Heart left ventricle (tissue), 16 donors: ENCODE measurements at places on chromosomes 4 and X. TPM values are rescaled to one million over a fixed set of nuclear protein-coding genes. Genes with fewer than 3 reads are reported as not detected.

IGSF1 gene
- total RNA-seq: 1.1 TPM

GRCh38 chr4:171524903-171525302 lies 288.3 kb upstream of the GALNTL6 start:
- no peak for DNase-seq

- DNase-seq: no peak
Measured at GRCh38 chrX:3244955-3245354, 101.5 kb downstream of the MXRA5 start.

DNA sequence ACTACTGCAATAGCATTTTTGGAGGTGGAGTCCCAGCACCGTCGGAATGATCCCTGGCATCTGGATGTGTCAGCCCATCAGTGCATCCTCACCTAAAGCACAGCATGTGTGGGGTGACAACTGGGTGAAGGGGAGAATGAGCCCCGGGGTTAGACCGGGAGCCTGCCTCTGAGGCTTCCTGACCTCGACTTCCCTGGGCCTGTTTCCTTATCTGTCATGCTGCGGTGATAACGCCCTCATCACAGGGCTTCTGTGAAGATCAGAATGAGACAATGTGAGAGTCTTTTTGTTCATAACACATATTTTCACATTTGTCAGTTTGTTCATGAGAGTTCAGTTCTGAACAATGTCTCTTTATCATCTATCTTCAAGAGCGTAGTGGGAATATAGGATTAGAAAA lies 31.1 kb upstream of the PDLIM3 start:
- DNase-seq: peak; percentile 45

PABPC1L2A gene
- not detected for total RNA-seq

MID2 gene
- 7.2 TPM for total RNA-seq

IBSP gene
- total RNA-seq: not detected

ADAMTS3 gene
- total RNA-seq: 3.3 TPM

GRCh38 chr4:182453830-182454229 lies 210.6 kb downstream of the TENM3 start:
- no peak for DNase-seq

DNA sequence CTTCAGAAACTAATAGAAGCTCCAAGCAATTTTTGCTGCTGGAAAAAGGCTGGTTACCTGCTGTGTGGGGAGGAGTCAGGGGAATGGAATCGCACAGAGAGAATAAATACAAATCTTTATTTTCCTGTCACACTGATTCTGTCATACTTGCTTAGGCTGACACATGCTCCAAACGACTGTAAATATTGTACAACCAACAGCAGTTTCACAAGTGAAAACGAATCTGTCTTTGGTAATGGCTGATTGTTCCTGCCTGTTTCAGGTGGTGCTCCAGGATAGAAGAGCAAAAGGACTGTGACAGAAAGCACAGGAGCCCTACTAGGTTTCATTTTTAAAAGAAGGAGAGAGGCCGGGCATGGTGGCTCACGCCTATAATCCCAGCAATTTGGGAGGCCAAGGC lies 125.5 kb upstream of the DCLK2 start:
- no peak for DNase-seq

MAGED4B gene
- total RNA-seq: not detected

- DNase-seq: no peak
Measured at GRCh38 chr4:147368948-147369347, 111.9 kb upstream of the EDNRA start.

- DNase-seq: no peak
Measured at GRCh38 chr4:41963105-41963504, 18.5 kb upstream of the DCAF4L1 start.

FAM53A gene
- 0.42 TPM for total RNA-seq

PHF8 gene
- 9.1 TPM for total RNA-seq

DNA sequence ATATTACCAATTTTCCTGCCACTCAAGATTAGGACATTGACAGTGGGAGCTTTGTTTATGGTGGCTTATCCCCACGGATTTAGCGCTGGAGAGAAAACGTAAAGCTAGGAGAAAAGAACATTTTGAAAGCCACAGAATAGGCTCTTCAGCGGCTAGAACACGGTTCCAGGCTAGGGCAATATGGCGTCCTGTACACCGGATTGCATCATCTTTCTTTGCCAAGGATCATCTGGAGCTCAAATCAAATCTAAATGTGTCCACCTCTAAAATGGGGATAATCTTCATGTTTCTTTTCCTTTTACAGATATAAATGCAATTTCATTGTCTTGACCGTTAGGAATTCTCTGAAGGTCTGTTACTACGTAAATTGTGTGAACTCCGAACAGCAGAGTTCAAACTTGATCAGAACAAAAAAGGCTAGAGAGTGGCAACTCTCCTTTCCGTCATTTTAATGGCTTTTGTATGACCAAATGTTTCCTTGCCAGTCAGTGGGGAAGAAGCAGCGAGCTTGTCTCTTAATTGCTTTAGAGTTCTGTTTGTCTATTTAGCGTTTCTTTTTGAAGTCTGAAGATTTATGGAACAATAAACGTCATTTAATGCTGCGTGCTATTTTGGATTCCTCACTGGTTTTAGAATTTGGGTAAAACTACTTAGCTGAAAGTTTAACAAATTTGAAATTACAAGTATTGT lies 2.6 kb upstream of the WWC2 start:
- DNase-seq: no peak

DNA sequence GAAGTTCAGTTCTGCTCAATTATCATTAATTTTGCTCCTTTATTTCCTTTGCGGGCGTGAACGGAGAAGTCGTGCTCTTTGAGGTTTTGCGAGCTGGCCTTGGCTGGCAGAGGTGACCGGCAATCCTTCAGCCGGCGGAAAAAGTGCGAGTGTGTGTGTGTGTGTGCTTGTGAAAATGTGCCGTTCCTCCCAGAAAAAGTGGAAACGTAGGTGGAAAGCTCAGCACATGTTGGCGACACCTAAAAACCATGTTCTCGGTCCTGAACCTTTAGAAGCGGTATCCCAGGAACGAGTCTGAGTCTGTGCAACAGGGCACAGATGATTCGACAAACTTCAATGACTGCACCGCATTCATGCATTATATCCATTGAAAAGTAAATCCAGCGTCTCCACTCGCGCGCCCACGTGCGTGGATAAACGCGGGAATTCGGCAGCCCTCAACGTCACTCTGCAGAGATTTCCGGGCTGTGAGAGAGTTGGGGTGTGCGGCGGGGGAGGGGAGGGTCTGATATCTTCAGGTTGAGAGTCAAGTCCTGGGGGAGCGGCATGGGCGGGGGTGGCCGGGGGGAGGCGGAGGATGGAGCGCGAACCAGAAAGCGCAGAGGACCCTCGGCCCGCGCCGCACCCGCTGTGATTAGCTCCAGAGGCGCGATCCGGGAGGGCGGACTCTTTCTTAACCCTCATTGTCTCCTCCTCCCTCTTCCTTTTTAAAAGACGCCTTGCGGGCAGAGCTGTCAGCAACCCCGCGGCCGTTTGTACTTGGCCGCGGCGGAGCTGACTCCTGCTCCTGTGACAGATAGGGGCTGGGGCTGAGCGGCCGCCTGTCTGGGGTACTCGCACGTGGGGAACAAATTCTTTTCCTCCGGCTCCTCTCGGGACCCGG lies at the start of gene SHISA3:
Gene SHISA3, plus strand, starts transcription at position 737 of the 883 bp plus-strand sequence. CDS start 569 bp downstream, outside the sequence.
- DNase-seq: no peak

GRCh38 chrX:38727668-38728067 lies 73.6 kb upstream of the MID1IP1 start:
- no peak for DNase-seq

ODAM gene
- not detected for total RNA-seq

GRCh38 chr4:22456291-22456690 lies 59.6 kb downstream of the ADGRA3 start:
- no peak for DNase-seq

- DNase-seq: no peak
Measured at GRCh38 chr4:30802622-30803323, 82.6 kb downstream of the PCDH7 start.
